ENCODE measurements at places on chromosomes 7 and 10.

DNA sequence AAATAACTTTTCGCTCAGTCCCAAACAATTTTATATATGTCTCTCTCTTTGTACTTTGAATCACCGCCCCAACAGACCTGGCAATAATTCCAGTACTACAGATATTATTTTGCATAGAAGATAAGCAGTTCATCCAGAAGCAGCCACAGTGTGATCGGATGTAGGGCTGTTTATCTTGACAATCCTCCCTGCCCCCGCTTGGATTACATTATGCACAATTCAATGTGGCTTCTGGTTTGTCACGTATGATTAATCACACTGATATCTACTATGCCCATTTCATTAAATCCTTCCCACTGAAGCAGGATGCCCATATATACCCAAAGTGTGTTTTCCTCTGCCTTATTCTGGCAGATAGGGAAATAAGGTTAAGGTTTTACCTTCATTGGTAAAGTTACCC, 115.2 kb downstream of the PDE1C start:
- no peaks in the 10 kb centered on the region for H3K27me3 ChIP-seq
- H3K27ac ChIP-seq: no peak overlapping the region
- no peak overlapping the region for H3K4me3 ChIP-seq
- H3K36me3 ChIP-seq: no peaks in the 10 kb centered on the region
- H3K4me1 ChIP-seq: no peaks in the 10 kb centered on the region

DNA sequence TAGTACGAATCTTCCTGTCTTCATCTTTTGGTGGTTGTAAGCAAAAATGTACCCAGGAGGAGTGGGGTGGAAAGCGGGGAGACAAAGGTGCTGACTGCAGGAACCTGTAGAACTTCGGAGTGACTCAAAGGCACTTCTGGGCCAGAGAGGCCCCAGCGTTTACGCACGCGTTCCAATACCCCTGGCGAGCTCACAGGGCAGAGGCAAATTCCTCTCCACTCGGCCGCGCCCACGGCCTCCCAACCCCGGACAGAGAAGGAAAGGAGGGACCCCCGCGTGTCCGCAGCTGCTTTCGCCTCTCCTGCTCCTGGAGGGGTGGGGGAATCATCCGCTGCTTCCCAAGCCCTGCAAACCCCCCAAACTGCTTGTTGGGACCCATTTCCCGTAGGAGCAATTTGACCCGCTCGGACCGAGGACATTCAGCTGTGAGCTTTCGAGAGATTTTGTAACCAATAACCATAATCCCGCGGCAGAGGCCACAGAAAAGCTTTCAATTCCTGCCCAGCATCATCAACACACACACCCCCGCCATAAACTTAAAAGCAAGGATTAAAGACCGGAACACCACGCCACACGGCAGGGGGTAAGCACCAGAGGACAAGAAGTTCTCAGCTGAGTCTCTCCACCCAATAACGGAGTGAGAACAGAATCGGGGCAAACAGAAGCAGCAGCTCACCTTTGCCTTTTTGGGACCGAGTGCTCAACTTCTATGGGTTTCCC, 2.3 kb downstream of the IGF2BP3 start:
- peaks cover 84% of the 10 kb centered on the region for H3K27me3 ChIP-seq
- peaks cover 3% of the 10 kb centered on the region for H3K36me3 ChIP-seq
- DNase-seq: peak; percentile 25
- H3K4me1 ChIP-seq: peaks cover 42% of the 10 kb centered on the region
- H3K4me3 ChIP-seq: peak overlapping the region; percentile 82
- H3K27ac ChIP-seq: no peak overlapping the region

DNA sequence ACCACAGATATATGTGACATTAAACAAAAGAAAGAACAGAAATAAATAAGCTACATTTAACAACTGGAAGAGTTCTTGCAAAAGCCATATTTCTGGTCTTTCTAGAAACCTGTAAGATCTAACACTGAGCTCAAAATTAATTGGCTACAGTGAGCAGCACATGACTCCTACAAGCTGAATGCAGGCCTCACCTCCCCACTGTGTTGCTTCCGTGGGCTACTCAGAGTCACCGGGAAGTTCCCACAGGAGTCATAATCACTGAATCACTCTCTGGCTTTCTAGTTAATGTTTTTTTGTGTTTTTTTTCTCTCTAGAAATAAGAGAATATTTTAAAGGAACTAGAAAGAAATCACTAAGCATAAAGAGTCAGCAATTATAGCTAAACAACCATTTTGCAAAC, 10.2 kb upstream of the MRPS24 start:
- no peak for DNase-seq
- no peak overlapping the region for H3K4me3 ChIP-seq
- H3K36me3 ChIP-seq: peaks cover 15% of the 10 kb centered on the region
- H3K27me3 ChIP-seq: no peaks in the 10 kb centered on the region
- H3K4me1 ChIP-seq: no peaks in the 10 kb centered on the region

DNA sequence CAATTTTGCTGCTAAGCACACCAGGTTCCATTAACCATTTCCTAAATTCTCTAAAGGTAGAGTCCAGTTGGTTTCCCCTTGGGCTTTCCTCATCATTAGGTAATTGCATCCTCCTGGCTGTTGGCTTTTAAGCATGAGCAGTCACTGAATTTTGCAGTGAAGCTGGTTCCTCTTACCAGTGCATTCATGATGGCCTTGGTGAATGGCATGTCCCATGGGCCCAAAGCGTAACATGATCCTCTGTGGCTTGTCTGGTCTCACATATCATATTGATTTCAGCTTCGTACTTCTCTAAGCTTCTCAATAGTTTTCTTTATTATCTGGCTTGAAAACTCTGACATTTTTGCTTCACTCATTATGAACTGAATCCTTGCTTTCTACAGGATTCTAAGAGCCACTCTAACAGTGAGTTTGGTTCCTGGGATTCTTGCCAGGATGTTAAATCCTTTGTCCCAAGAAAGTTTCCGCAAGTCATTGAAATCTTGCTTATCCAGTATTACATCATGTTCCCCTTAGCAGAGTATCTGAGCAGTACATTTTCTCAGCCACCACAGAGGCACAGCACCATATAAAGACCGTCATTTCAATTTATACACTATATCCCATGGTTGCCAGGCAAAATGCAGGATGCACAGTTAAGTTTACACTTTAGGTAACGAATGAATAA, 134.2 kb downstream of the PTN start:
- no peak overlapping the region for H3K27ac ChIP-seq
- H3K27me3 ChIP-seq: no peaks in the 10 kb centered on the region
- no peaks in the 10 kb centered on the region for H3K36me3 ChIP-seq
- H3K4me1 ChIP-seq: no peaks in the 10 kb centered on the region
- no peak overlapping the region for H3K4me3 ChIP-seq
- no peak for DNase-seq

DNA sequence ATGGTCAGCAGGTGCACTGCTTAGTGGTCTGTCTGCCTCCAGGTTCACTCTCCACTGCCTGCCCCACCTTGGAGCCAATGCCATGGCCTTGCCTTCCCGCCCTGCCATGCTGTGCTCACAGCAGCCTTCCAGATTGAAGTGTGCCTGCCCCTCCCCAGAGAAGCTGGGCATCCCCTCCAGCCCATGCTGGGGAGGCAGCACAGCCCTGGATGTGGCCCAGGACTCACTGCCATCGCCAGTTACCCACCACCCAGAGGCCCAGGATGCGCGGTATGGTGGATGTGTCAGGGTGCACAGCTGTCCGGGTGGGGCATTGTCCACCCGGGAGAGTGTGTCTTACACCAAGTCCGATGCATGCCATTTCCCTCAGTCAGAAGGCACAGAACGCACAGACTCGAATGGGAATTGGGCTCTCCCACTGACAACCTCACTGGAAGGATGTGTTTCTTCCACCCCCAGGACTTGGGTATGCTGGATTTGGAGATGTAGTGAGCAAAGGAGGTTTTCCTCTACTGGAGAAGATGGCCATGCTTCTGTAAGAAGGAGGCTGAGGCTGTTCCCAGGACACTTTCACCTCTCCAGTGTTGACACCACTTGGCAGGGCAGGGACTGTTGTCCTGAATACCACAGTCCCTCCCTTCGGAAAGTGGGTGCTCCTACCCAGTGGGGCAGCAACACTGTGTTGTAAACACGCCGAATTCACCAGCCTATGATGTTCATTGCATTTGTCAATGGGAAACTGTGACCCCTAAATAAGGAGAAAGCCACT, 122.0 kb downstream of the ADARB2 start:
- H3K4me3 ChIP-seq: no peak overlapping the region
- H3K27ac ChIP-seq: no peak overlapping the region
- peaks cover 9% of the 10 kb centered on the region for H3K27me3 ChIP-seq
- H3K36me3 ChIP-seq: peaks cover 5% of the 10 kb centered on the region
